Vein endothelial cell (primary cell): ENCODE measurements at places on chromosomes 7 and 10. TPM values are rescaled to one million over a fixed set of nuclear protein-coding genes. Genes with fewer than 3 reads are reported as not detected.

IFIT1B gene
- not detected in 2 replicates for total RNA-seq

RAB19 gene
- total RNA-seq = 0.38 TPM in 1 of 2 replicates, not detected in the other

RNF133 gene
- 0.98 and 1.3 TPM in 2 replicates for total RNA-seq

UTF1 gene
- total RNA-seq = not detected in 2 replicates

VSTM4 gene
- under 0.01 and 0.29 TPM in 2 replicates for total RNA-seq

ADCYAP1R1 gene
- total RNA-seq = 0.19 and 0.33 TPM in 2 replicates

JAKMIP3 gene
- 0.10 TPM in 1 of 2 replicates, not detected in the other for total RNA-seq

COX15 gene
- 36.9 and 37.4 TPM in 2 replicates for total RNA-seq

BEND7 gene
- 10.1 and 14.7 TPM in 2 replicates for total RNA-seq

AMPH gene
- 0.10 TPM in 1 of 2 replicates, not detected in the other for total RNA-seq
